Lung microvascular endothelial cell (primary cell): ENCODE measurements at places on chromosomes 6 and 20. TPM values are rescaled to one million over a fixed set of nuclear protein-coding genes. Genes with fewer than 3 reads are reported as not detected.
A peak's percentile ranks its signal among the peaks of the same experiment; 100 is the strongest.

CDSN gene
- under 0.01 TPM in 1 of 2 replicates, not detected in the other for total RNA-seq

TSHZ2 gene
- total RNA-seq: 0.22 and 4.0 TPM in 2 replicates

NKAIN4 gene
- total RNA-seq: not detected in 2 replicates

PHACTR3 gene
- total RNA-seq: 1.6 and 3.1 TPM in 2 replicates

KIF6 gene
- under 0.01 and 0.40 TPM in 2 replicates for total RNA-seq

LY86 gene
- total RNA-seq: not detected in 2 replicates

CENPQ gene
- 2.0 TPM in 2 replicates for total RNA-seq

HCK gene
- not detected in 2 replicates for total RNA-seq

LIN28B gene
- total RNA-seq: not detected in 2 replicates

ATG5 gene
- 52.7 and 53.6 TPM in 2 replicates for total RNA-seq

SALL4 gene
- 0.20 and 0.22 TPM in 2 replicates for total RNA-seq

TCP11 gene
- not detected in 2 replicates for total RNA-seq

GRCh38 chr6:143589162-143589561 lies 77.6 kb upstream of the FUCA2 start:
- no peak for DNase-seq

DNA sequence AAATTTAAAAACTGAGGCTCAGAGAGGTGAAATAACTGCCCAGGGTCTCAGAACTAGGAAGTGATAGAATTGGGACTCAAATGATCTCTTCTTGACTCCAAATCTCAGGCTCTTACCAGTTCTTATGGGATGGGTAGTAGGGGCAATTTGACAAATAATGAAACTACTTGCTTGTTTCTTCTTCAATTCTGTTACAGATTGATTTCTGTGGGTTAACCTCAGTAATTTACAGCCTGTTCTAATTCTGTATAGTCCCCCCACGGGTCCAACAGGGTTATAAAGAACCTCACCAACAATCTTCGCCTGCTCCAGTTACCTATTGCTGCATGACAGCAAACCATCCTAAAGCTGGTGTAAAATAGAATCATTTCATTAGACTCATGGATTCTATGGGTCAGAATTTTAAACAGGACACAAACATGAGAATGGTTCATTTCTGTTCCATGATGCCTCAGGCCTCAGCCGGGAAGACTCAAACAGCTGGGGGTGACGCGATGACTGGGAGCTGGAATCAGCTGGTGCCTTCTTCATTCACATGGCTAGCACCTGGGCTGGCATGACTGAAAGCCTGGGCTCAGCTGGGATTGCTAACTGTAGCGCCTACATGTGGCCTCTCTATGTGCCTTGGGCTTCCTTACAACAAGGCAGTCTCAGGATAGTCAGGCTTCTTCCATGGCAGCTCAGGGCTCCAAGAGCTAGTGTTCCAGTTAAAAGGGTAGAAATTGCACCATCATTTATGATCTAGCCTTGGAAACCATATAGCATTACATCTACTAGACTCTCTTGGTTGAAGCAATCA lies 6.6 kb upstream of the WFDC2 start:
- no peak for DNase-seq

DNA sequence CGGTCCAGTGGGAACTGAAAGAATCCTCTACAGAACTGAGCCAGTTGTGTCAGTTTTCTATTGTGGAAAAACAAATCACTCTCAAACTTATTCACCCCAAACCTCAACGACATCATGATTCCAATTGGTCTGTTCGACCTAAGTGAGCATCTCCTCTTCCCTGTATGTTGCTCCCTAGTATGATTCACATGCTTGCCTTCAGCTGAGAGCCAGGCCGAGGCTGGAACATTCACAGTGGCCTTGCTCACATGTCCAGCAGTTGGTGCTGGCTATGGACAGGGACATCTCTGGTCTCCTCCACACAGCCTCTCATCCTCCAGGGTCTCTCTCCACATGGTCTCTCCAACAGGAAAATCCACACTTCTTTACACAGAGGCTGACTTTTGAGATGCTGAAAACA lies 28.3 kb upstream of the TMEM181 start:
- DNase-seq: no peak

DNA sequence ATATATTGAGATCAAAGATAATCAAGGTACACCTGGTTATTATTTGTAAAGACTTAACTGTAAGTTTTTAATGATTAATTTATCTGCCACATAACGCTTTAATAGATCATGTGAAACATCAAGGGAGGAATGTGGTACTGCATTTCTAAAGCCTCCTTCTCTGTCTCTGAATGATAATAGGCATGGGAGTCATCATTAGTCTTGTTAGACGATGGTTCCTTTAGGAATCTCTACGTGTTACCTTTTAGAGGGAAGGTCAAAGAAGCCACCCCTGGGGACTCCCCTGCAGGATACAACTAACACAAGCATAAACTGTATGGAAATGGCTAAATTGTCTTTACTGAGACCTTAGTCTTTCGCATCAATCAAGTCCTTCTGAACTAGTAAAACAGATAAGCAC lies 173.6 kb upstream of the MCHR2 start:
- DNase-seq: no peak

DNA sequence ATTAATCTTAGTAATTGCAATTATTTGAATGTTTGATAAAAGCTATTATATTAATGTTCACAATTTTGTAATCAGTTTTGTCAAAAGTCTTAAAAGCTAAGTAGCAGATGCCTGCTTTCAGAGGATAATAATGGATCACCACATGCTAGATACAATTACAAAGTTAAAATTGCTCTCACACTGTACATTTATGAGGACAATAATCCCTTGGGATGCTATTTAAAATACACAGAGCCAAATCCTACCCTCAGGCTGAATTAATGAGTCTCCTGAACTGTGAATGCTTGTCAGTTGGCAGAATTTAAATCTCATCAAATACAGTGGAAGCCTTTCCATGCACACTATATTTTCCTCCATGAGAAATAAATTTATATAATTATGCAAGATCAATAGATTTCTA lies 153.3 kb upstream of the SYNCRIP start:
- DNase-seq: no peak

- no peak for DNase-seq
Observed at GRCh38 chr6:32794510-32794909, 22.3 kb downstream of the HLA-DOB start.

- no peak for DNase-seq
Observed at GRCh38 chr6:167330750-167331149, 5.9 kb downstream of the TTLL2 start.

GRCh38 chr6:15510536-15511247 lies 152.1 kb downstream of the DTNBP1 start:
- DNase-seq: no peak

- DNase-seq: no peak
Observed at GRCh38 chr6:151546941-151547659, 53.3 kb downstream of the CCDC170 start.

- DNase-seq: peak; percentile 58
Observed at GRCh38 chr6:55617272-55617671, 38.3 kb upstream of the HMGCLL1 start.

- no peak for DNase-seq
Observed at GRCh38 chr20:33839591-33839990, 28.4 kb downstream of the CHMP4B start.

DNA sequence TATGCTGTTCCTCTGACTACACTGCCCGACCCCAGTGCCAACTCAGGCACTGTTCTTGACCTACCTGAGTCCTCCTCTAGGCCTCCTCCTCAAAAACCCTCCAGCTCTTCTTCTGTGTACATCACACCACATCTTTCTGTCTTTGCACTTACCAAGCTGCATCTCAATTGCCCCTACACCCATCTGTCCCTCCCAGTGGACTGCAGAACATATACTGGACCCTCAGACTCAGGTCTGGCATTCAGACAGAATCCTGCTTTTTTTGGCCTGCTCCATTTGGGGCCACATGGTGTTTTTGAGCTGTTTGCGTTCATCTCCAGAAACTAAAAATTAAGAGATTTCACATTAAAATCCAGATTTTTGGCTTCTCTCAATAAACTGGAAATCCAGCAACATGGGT lies 23.2 kb upstream of the YWHAB start:
- no peak for DNase-seq

- DNase-seq: peak; percentile 81
Observed at GRCh38 chr6:170459451-170459850, 93.7 kb downstream of the PSMB1 start.

- no peak for DNase-seq
Observed at GRCh38 chr6:95227351-95227750, 350.0 kb upstream of the MANEA start.

- DNase-seq: no peak
Observed at GRCh38 chr20:63564036-63564810, 9.8 kb downstream of the HELZ2 start.

- no peak for DNase-seq
Observed at GRCh38 chr6:164098857-164099267, 684.3 kb downstream of the QKI start.

- DNase-seq: peak; percentile 84
Observed at GRCh38 chr6:148524471-148524882, 181.8 kb downstream of the SASH1 start.

- no peak for DNase-seq
Observed at GRCh38 chr6:39054577-39055142, 6.1 kb downstream of the GLP1R start.

- DNase-seq: no peak
Observed at GRCh38 chr6:971981-972640, 279.2 kb upstream of the EXOC2 start.

- DNase-seq: no peak
Observed at GRCh38 chr20:62843656-62844055, 18.0 kb downstream of the TCFL5 start.

DNA sequence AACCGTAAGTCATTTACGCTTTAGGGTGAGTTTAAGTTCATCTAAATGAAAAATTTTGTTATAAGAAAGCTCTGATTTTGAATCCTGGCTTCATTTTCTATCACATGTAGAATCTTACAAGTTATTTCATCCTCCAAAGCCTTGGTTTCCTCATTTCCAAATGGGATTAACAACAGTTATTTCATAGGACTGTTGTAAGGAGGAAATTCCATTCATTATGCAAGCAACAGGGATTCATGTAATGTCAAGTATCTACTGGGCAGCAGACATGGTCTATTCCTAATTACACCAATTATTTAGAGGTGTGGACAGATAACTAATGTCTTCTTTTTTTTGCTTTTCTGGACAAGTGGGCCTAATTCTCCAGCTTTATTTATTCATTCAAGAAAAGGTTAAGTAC lies 154.0 kb downstream of the PDSS2 start:
- no peak for DNase-seq
